Liver (tissue), 10 donors: ENCODE measurements at places on chromosomes 13 and 19. TPM values are rescaled to one million over a fixed set of nuclear protein-coding genes. Genes with fewer than 3 reads are reported as not detected.

PCDH9 gene
- total RNA-seq = 4.0 TPM

ZNF85 gene
- total RNA-seq = 0.75 TPM

ENOX1 gene
- 0.08 TPM for total RNA-seq

C5AR1 gene
- total RNA-seq = 1.8 TPM

CFAP97D2 gene
- not detected for total RNA-seq

DNA sequence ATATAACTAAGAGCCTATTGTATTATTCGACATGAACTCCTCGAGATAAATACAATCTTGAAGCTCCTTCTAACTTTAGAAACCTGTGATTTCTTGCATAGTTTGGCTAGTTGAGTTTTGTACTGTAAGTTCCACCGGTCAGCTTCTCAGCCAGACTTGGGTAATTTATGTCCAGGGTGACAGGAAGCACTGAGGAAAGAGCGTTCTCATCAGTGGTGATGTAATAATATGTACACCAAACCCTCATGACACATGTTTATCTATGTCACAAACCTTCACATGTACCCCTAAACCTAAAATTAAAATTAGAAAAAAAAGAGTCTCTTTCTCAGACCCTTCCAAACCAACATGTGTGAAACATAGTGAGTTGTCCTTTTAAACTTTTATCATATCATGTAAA, 205.7 kb downstream of the KCNRG start:
- H3K27me3 ChIP-seq = no peaks in the 10 kb centered on the region
- no peak overlapping the region for H3K27ac ChIP-seq
- peaks cover 9% of the 10 kb centered on the region for H3K4me1 ChIP-seq

GRCh38 chr13:52411629-52412028, 5.7 kb upstream of the THSD1 start:
- H3K27ac ChIP-seq = no peak overlapping the region
- peaks cover 3% of the 10 kb centered on the region for H3K4me1 ChIP-seq
- H3K36me3 ChIP-seq = peaks cover 22% of the 10 kb centered on the region
- no peaks in the 10 kb centered on the region for H3K27me3 ChIP-seq

GRCh38 chr13:26526702-26527216, 30.7 kb upstream of the WASF3 start:
- no peak for DNase-seq
- H3K27me3 ChIP-seq = no peaks in the 10 kb centered on the region
- no peaks in the 10 kb centered on the region for H3K36me3 ChIP-seq
- no peak overlapping the region for H3K4me3 ChIP-seq
- H3K27ac ChIP-seq = no peak overlapping the region

DNA sequence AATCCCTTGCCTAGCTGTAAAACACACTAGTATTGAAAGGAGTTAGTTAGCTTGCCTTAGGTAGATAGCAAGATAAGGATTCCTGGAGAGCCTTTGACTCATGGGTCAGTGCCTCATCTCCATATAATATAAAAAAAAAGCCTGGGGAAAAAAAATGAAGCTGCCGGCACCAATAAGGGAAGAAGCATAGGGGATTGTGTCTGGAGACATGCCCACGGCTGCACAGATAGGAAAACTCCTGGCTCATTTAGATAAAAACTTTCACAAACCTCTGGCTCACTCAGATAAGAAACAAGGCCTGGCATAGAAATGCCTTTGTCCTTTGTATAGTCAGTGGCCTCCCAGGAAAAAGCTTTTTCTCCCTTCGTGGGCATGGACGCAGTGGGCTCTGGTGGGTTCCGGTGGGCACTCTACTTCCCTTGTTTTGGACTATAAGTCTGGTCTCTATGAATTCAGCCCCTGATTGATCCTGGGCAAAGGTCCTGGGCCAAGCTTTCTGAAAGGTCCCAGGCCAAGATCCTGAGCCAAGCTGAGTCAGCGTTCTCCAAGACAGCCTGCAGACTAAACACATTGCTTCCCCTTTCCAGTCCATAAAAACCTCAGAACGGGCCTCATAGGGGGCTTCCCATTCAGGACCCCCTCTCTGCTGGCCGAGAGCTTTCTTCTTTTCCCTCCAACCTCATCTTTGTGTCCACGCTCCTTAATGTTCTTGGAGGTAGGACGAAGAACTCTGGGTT, 4.9 kb upstream of the OR7A17 start:
- no peaks in the 10 kb centered on the region for H3K27me3 ChIP-seq
- H3K27ac ChIP-seq = no peak overlapping the region
- H3K4me3 ChIP-seq = no peak overlapping the region
- H3K36me3 ChIP-seq = no peaks in the 10 kb centered on the region
- DNase-seq = peak; percentile 37
- no peaks in the 10 kb centered on the region for H3K4me1 ChIP-seq

GRCh38 chr13:97600458-97601075, 166.6 kb downstream of the RAP2A start:
- H3K4me1 ChIP-seq = no peaks in the 10 kb centered on the region
- H3K27ac ChIP-seq = no peak overlapping the region
- DNase-seq = no peak
- no peaks in the 10 kb centered on the region for H3K36me3 ChIP-seq

DNA sequence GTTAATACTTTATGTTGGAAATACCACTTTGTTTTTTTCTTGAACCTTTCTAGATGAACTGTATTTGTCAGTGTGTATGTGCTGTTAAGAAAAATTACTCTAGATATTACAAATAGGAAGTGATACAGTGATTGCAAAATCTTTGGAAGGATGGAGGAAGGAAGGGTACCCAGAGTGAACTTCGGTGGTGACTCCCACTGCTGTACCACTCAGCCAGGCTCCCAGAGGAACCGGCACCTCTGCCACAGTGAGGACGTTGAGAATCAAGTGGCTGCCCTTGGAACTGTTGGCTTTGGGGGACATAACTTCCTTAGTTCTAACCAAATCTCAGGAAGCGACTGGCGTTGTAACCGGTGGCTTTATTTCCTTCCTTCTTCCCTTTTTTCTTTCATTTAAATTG, 184.7 kb downstream of the PCCA start:
- no peak overlapping the region for H3K27ac ChIP-seq
- peaks cover 6% of the 10 kb centered on the region for H3K36me3 ChIP-seq

- no peak overlapping the region for H3K27ac ChIP-seq
- peaks cover 11% of the 10 kb centered on the region for H3K4me1 ChIP-seq
- no peaks in the 10 kb centered on the region for H3K27me3 ChIP-seq
- DNase-seq = no peak
- no peak overlapping the region for H3K4me3 ChIP-seq
Measured at GRCh38 chr19:33775731-33776487, 20.8 kb upstream of the KCTD15 start.

- H3K36me3 ChIP-seq = no peaks in the 10 kb centered on the region
- no peak overlapping the region for H3K27ac ChIP-seq
- no peak overlapping the region for H3K4me3 ChIP-seq
- no peaks in the 10 kb centered on the region for H3K4me1 ChIP-seq
Measured at GRCh38 chr13:95185851-95186250, 115.4 kb downstream of the ABCC4 start.

DNA sequence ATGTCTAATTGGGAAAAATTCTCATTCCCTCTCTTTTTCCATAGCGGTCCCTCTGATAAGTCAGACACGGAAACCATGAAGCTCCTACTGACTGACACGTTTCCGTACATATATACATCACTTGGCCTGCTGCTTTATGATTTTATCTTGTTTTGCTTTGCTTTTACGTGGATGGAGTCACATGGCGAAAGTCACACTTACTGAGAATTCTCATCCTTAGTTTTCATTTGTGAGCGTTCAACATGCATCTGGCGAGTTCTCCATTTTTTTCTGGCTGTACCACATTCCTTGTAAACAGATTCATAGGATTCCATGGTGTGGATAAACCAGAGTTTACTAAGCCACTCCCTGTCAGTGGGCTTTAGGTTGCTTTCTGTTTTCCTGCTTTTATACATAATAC, 21.2 kb downstream of the PGPEP1 start:
- peaks cover 10% of the 10 kb centered on the region for H3K4me1 ChIP-seq
- no peaks in the 10 kb centered on the region for H3K27me3 ChIP-seq
- H3K27ac ChIP-seq = no peak overlapping the region
- H3K4me3 ChIP-seq = no peak overlapping the region
- DNase-seq = no peak
- peaks cover 3% of the 10 kb centered on the region for H3K36me3 ChIP-seq

DNA sequence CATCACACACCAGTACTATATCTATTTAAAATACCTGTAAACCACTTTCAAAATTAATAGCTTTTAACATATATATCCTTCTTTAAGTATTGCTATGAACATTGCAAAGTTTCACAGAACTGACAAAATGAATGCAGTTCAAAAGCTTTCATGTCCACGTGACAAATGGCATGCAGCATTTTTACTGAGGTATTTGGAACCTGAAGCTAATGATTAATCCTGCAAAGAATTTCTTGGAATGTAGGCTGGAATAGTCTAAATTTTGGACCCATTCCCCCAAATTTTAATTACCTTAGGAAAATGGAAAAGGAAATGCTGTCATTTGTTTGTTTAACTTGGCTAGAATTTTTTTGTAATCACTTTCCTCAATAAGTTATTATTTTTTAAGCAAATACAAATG, 423.8 kb upstream of the GPC6 start:
- no peaks in the 10 kb centered on the region for H3K4me1 ChIP-seq
- no peak overlapping the region for H3K4me3 ChIP-seq

DNA sequence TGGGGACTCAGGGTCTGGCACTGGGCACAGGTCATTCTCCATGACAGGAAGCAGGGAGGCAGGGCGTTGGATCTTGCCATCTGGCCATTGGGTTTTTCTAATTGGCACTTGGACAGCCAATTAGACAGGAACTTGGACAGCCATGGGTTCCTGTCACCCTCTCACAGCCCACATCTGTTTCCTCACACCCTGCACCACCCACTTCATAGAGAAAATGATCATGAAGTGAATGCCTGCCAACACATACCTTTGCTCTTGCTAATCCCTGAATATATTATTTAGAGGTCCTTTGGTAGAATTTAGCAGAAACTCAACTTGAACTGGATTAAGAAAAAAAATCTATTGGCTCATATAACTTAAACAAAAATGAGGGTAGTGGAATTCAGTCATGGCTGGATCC, 4.9 kb upstream of the OLFM2 start:
- H3K4me1 ChIP-seq = peaks cover 7% of the 10 kb centered on the region
- no peak for DNase-seq
- H3K36me3 ChIP-seq = no peaks in the 10 kb centered on the region

- peak overlapping the region; percentile 31 for H3K27ac ChIP-seq
- H3K27me3 ChIP-seq = no peaks in the 10 kb centered on the region
- H3K4me1 ChIP-seq = peaks cover 8% of the 10 kb centered on the region
Measured at GRCh38 chr13:111202745-111203144, 87.6 kb downstream of the ARHGEF7 start.

- H3K27me3 ChIP-seq = no peaks in the 10 kb centered on the region
- peaks cover 5% of the 10 kb centered on the region for H3K36me3 ChIP-seq
- no peak overlapping the region for H3K27ac ChIP-seq
- no peak overlapping the region for H3K4me3 ChIP-seq
Measured at GRCh38 chr19:49832556-49832955, 14.5 kb downstream of the MED25 start.

DNA sequence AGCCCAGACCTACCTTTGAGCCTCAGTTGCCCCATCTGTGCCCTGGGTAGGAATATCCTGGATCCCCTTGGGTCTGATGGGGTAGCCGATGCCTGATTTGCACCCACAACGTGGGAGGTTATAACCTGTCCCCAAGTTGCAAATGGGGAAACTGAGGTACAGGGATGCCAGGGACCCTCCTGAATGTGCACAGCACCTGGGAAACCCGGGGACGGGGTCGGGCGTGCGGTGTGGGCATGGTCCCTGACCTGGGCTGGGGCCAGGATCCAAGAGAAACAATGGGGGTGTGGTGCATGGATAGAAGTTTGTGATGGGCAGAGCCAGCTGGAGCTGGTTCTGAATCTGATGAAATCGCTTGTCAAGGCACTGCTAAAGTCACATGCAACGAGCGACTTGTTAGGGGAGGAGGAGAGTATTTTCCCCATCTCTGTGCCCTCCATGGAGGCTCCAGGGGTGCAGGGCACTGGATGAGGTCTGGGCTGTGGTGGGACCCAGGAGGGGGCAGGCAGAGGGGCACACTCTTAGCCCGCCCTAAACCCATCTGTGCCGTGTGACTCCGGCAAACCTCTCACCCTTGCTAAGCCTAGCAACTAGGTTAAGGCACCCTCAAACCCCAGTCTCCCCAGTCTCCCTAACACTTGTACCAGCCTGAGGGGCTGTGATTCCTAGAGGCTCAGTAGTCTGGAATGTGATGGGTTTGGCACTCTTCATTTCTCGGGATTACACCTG, 749 bp downstream of the GDF15 start:
- no peaks in the 10 kb centered on the region for H3K36me3 ChIP-seq
- H3K4me3 ChIP-seq = no peak overlapping the region
- H3K4me1 ChIP-seq = peaks cover 34% of the 10 kb centered on the region
- no peak for DNase-seq

DNA sequence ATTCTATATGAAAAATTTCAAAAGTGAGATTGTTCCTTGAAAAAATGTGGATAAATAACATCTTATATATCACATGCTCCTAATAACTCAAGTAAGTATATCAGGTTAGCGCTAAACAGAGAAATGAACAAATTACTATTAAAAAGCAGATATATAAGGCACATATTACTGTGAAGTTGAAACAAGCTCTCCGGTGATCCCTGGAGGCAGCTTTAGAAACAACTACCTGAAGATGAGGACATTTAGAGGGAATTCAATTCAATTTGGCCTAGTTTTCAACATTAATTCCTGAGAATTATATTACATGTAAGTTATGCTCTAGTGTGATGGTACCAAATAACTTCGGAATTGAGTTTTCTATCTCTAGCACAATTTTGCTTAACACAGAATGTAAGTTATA, 1373.6 kb upstream of the SPRY2 start:
- DNase-seq = no peak
- H3K4me3 ChIP-seq = no peak overlapping the region
- H3K36me3 ChIP-seq = no peaks in the 10 kb centered on the region
